ENCODE measurements at places on chromosomes 5 and 9.

DNA sequence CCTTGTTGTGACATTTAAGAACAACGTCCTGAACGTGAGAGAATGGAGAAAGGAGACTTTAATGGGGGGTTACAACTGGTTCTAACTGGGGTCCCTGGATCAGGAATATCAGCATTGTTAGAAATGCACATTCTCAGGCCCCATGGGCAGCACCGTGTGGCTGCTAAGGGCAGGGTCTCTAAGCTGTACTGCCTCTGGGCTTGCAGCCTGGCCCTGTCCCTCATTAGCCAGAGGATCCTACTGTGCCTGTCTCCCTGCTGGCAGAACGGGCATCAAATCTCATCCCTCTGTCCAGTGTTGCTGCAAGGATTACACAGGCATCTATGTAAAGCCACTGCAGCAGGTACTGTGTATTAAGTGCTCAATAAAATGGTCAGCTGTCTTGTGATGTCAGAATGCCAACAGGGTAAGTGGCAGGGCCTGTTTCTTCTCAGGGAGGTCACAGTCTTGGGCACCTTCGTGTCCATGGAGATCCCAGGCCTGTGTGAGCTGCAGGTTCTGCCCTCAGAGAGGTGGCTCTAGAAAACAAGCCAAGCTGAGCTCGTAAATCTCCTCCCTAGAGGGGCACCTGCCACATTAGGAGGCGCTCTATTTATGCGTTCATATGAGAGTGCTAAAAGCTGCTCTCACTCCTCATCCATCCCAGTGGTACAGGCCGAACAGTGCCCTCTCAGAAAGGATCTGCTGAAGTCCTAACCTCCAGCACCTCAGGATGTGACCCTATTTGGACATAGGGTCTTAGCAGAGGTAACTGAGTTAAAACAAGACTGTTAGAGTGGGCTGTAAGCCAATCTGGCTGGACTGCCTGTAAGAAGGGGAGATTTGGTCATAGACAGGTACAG lies 210.5 kb downstream of the GADD45G start:
- DNase-seq = no peak

GRCh38 chr5:180009581-180009980 lies 62.0 kb downstream of the RNF130 start:
- DNase-seq = no peak

DNA sequence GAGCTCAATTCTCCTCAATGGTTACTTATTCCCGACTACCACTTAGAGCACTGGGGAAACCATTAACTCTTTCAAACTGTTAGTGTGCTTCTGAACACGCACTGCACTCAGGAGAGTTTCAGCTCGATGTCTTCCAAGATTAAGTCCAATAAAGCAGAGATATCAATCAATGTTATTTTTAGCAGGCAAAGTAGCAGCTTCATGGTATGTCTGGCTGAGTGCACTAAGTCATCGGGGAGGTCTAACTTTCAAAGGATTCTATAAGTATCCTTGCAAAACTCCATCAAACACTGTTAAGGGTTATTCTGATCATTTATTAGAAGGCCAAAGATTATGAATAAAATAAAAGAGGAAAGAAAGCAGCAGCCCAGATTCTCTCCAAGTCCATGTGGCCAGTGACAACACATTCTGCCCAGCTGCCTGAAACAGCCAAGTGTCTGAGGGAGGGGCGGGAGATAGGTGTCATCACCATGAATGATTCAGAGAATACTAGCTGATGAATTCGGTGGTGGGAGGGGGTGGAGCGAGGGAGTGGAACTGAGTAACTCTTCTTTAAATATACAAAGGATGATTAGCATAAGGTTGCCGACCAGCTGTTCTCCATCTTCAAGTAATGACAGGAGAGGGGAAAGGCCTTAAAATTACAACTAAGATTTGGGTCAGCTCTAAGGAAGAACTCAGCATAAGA lies 21.3 kb downstream of the NREP start:
- no peak for DNase-seq

DNA sequence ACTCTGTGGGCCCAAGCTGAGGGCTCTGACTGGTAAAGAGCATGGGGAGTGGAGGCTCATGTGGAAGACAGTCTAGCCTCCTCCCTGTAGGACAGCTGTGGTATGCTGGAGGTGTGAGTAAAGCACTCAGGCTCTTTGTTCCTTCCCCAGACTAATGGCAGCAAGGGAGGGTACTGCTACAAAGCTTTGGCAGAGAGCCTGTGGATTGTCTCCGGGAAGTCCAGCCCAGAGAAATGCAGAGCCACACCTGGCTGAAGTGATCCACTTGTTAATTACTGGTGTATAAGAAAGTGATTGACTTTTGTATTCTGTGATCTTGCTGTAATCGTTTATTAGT lies 161.7 kb downstream of the OXCT1 start:
- DNase-seq = no peak

- no peak for DNase-seq
Measured at GRCh38 chr5:17785774-17786173, 151.5 kb downstream of the TAF11L14 start.

GRCh38 chr5:33850100-33850594 lies 41.6 kb downstream of the ADAMTS12 start:
- DNase-seq = no peak

DNA sequence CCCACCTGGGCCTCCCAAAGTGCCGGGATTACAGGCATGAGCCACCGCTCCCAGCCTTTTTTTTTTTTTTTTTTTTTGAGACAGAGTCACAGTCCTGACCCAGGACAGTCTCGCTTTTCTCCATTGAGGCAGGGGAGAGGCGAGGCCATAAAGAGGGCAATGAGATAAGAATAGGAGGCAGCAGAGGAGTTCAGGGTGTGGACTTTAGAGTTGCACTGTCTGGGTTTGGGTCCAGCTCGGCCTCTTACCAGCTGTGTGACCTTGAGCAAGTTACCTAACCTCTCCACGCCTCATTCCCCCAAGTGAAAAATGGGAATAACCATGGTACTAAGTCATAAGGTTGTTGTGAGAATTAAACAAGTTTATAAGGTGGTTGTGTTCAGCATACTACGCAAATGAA lies 24.6 kb upstream of the ANKH start:
- no peak for DNase-seq

GRCh38 chr5:73437777-73438644 lies 10.6 kb downstream of the FOXD1 start:
- no peak for DNase-seq
